Glutamatergic neuron (in vitro differentiated cells): ENCODE measurements at places on chromosomes 2 and 18. TPM values are rescaled to one million over a fixed set of nuclear protein-coding genes. Genes with fewer than 3 reads are reported as not detected.
A peak's percentile ranks its signal among the peaks of the same experiment; 100 is the strongest.

GRCh38 chr18:4017480-4017879 lies 437.6 kb downstream of the DLGAP1 start:
- no peaks in the 10 kb centered on the region for H3K27me3 ChIP-seq
- no peak for DNase-seq
- peaks cover 7% of the 10 kb centered on the region for H3K36me3 ChIP-seq

DNA sequence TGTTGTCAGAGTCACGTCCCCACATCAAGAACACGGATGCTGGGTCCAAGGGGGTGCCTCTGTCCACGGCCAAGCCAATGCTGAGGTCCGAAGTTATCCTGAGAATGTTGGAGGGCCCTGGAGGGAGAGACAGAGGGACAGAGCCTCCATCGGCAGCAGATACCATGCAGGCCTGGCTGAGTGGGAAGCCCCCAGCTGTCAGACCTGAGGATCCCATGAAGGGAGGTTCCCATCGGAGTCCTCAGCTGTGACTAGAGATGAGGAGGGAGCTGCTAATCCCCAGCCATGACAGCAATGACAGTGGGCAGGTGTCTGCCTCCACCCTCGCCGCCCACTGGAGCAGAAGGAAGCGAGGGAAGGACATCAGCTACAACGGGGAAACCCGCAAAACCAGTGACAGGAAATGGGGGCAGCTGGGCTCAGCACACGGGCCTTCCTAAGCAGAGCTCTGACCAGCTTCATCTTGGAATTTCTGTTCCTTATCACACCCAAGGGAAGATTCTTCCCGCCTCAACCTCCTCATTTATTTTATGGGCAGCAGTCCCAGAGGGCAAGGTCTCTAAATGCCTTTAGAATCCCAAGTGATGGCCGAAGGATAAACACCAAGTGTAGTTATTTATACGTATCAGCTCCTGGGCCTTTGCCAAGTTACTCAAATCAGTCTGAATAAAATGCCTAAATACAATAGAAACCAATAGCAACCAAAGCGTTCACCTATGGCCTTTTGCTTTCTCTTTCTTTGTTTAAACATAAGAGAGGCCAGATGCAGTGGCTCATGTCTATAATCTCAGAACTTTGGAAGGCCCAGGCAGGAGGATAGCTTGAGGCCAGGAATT lies 32.2 kb downstream of the FAM178B start:
- H3K4me1 ChIP-seq = peaks cover 8% of the 10 kb centered on the region
- no peak overlapping the region for H3K4me3 ChIP-seq
- H3K27ac ChIP-seq = no peak overlapping the region
- no peaks in the 10 kb centered on the region for H3K36me3 ChIP-seq
- DNase-seq = no peak
- no peaks in the 10 kb centered on the region for H3K27me3 ChIP-seq

GRCh38 chr2:105575499-105576025 lies 169.2 kb upstream of the NCK2 start:
- H3K36me3 ChIP-seq = peaks cover 4% of the 10 kb centered on the region
- H3K4me3 ChIP-seq = no peak overlapping the region
- no peaks in the 10 kb centered on the region for H3K27me3 ChIP-seq
- no peak for DNase-seq
- H3K4me1 ChIP-seq = peaks cover 2% of the 10 kb centered on the region

DNA sequence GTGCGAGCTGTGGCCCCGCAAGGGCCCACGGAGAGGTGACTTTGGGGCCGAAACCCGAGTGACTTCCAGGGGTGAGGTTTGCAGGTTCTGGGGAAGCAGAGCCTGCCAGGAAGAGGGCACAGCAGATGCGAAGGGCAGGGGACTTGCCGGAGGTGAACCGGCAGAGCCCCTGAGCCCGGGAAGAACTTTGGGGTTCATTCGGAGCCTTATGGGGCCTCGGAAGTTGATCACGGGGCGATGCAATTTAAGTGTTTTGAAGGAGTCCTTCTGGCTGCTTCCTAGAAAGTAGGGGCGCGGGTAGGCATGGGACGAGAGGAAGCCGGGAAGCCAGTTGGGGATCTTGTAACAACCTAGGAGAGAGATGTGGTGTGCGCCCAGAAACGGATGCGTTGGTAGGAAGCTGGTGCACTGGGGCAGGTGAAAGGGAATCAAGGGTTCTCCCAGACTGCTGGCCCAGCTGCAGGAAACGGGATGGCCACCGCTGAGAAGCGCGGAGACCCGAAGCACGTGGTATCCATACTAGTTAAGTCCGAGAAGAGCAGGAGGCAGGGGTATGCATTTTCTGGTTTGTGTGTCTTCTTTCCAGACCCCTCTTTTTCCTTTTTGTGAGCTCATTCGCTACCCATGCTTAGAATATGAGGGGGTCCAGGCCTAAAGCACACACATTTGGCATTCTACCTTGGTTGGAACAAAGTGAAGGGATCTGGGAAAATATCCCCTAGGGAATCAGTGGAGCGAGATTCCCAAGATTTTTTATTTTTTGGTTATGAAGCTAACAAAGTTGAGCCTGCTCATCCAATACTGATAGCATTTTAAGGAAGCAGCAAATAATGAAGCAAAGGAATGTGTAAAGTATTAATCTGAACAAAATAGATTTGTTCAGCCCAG lies 758 bp downstream of the SCLY start:
- peaks cover 36% of the 10 kb centered on the region for H3K4me1 ChIP-seq
- H3K27ac ChIP-seq = peak overlapping the region; percentile 79
- H3K36me3 ChIP-seq = peaks cover 14% of the 10 kb centered on the region
- H3K27me3 ChIP-seq = peaks cover 4% of the 10 kb centered on the region
- peak; percentile 40 for DNase-seq

DNA sequence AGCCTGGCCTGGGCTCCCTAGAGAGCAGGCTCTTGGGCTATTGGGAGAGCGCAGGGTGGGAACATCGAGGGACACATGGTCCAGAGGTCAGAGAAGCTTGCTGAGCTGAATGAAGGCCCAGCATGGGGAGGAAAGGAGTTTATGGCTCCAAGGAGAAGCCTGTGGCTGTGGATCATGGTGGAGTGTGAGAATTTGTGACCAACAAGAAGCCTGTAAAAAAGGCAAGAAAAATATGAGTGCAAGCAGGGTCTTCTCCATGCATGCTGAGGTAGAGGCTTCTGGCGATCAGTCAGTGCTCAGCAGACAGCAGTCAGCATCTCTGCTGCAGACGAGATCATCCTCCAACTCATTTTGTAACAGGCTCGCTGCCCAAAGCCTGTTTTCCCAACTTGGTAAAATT lies 1.3 kb upstream of the SCYGR3 start:
- H3K4me1 ChIP-seq = peaks cover 13% of the 10 kb centered on the region
- no peak overlapping the region for H3K27ac ChIP-seq
- no peak overlapping the region for H3K4me3 ChIP-seq

KCNS3 gene
- 5.5 TPM for total RNA-seq

GRCh38 chr2:171706152-171706803 lies 19.0 kb downstream of the DYNC1I2 start:
- DNase-seq = no peak
- peaks cover 8% of the 10 kb centered on the region for H3K4me1 ChIP-seq
- no peaks in the 10 kb centered on the region for H3K27me3 ChIP-seq
- no peak overlapping the region for H3K4me3 ChIP-seq
- no peak overlapping the region for H3K27ac ChIP-seq

UNC80 gene
- total RNA-seq = 9.0 TPM

TTR gene
- not detected for total RNA-seq

HAT1 gene
- total RNA-seq = 19.9 TPM

- no peaks in the 10 kb centered on the region for H3K36me3 ChIP-seq
- no peaks in the 10 kb centered on the region for H3K4me1 ChIP-seq
- no peak overlapping the region for H3K4me3 ChIP-seq
- DNase-seq = no peak
- H3K27ac ChIP-seq = no peak overlapping the region
- no peaks in the 10 kb centered on the region for H3K27me3 ChIP-seq
Measured at GRCh38 chr2:195572895-195573683, 83.9 kb upstream of the SLC39A10 start.

ANKRD23 gene
- 5.7 TPM for total RNA-seq
